Globus pallidus (tissue), 1 donor: ENCODE measurements at places on chromosomes 7 and 10.

- no peak for DNase-seq
Observed at GRCh38 chr7:111388912-111389311, 173.4 kb downstream of the IMMP2L start.

DNA sequence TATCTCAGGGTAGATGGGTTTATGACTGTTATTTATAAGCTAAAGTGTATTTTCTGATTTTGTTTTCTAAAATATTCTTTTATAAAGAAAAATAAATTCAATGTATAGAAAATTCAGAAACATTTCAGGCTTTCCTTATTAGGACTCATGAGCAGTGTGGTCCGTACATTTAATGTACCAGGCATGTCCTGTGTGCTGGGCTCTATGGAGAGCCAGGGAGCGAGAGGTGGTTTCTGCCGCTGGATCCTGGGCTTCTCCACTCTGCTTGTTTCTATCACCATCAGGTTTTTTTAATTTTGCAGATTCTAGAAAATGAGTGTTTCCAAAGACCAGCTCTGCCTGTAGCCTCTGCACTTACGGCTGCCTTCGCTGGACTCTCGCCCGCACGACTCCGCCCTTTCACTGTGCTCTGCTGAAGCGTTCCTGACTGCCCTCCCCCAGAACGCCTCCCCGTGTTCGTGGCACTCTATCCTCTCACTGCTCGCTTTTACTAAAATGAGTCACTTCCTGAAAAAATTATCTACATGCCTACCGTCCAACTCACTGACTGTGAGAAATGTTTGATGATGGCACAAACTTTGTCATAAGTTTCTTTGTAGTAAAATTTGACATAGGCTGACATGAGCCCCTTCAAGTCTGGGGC, 188.5 kb downstream of the ZMYND11 start:
- DNase-seq, result no peak

DNA sequence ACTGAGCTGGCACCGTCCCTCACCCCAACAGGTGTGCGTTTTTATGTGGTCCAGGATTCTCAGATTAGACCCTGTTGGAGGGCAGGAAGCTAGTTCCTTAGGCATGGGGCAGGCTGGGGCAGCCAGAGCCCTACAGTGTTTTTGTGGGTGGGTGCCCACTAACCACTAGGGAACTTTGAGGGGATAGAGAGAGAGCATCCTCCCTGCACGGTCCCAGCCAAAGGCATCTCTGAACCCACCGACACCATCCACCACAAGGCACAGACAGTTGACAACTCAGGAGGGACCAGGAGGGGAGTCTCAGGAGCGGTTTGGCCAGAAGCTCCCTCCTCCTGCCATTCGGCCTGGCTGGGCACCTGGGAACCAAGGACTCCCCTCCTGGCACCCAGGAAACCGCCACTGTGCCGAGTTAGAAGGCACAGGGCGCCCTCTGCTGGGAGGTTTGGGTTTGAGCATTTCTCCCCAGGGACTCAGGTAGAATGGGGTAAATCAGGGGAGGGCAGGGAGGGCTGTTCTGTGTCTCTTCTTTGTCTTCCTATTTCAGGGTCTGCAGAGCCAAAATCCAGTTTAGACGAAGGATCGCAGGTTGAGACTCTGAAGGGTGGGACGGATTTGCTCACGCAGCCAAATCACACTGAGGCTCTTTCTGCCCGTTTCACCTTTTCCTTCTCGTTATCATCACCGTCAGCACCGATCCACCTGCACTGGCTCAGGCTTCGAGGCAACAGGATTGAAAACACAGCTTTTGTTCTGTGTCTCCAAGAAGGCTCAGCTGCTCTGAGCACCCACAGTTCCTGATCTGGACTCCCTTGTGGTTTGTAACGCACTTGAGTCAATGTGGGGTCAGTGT, 84.8 kb upstream of the COL13A1 start:
- no peak for DNase-seq

DNA sequence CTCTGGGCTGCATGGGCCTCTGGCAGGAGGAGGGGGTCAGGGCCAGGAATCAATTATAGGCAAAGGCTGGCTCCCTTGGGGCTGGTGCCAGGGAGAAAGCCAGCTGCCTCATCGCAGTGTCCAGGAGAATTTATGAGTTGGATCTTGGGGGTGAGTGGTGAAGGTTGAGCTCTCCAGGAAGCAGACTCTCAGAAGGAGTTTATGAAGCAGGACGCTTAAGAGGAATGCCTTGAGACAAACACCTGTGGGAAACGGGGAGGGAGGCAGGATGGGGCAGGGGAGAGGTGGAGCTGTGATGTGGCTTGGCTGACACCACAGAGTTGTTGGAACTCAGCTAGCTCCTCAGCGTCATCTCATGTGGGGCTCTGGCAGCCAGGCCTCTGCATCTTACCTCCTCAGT, 428.5 kb downstream of the RPS24 start:
- DNase-seq, result no peak

DNA sequence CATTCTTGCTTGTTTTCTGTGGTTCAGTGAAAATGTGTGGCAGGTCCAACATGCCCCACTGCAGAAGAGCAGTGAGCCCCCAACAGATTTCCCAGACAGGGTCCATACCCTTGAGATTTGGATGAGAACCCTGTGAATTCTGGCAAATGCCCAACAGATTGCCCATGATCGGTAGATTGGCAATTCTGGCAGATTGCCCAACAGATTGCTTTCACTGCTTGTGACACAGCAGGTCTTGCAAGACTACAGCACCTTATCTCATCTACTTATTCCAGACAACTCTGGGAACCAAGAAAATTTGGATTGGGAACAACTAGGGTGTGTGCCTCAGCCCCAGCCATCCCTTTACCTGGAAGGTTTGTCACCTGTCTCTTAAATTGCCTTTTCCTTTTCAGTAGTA, 143.7 kb upstream of the COL1A2 start:
- no peak for DNase-seq

- no peak for DNase-seq
Observed at GRCh38 chr10:133022776-133023100, 65.0 kb upstream of the ADGRA1 start.

GRCh38 chr7:42982604-42983115, 50.5 kb downstream of the MRPL32 start:
- DNase-seq, result no peak

GRCh38 chr10:24894728-24895127, 57.7 kb downstream of the PRTFDC1 start:
- DNase-seq, result no peak

DNA sequence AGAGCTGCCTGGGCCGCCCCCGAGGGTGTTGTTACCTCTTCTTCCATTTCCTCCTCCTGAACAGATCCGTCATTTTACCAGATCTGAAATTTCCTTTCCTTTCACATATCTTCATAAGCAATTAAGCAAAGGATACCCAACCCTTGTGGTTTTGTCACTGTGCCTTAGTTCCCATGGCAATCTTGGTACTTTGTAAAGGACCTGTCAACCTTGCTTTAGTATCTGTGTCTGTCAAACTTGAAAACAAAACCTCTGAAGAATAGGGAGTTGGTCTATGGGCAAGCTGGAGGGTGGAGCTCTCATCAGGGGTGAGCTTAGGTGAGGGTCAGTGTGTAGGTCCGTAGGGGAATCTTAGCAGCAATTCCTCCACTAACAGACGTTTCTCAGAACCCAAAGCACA, 25.4 kb upstream of the CCDC3 start:
- DNase-seq, result no peak
